Left hindlimb (tissue), 1 donor: ENCODE measurements at places on chromosomes 1 and 21.
A peak's percentile ranks its signal among the peaks of the same experiment; 100 is the strongest.

DNA sequence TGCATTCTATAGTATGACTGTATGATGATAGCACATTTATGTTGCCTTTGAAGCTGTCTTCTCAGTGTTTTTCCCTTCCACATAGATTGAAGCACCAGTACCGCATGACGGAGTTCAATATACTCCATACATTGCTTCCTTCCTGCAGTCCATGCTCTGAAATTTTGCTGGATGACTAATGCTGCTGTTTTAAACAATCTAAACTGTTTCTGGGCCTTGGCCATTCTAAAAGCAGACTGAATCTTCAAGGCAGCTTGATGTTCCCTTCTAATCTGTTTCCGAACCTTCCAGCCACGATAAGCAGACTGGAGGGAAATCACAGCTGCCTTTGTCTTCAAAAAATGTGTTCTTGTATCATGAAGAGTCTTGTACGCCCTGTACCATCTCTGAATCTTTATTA is 36.2 kb upstream of the F13B start:
- DNase-seq = no peak

DNA sequence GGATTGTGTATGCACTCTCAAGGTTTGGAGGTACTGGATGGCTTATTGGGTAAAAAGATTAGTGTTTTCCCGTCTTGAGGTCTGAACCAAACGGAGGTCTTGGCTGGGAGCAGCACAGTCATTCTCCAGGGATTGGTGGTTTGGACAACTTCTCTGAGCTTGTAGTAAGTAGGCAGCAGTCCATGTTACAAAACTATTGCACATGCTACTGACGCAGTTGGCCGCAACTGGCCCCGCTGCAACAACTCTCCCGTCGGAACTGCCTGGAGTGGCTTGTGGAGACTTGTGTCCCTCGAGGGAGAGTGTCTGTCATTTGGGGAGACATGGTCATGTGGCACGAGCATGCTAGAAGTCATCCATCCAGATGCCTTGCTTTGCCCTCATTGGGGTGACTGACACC is 276.0 kb downstream of the TM2D1 start:
- peak; percentile 85 for DNase-seq

GRCh38 chr1:22518379-22518778 is 44.9 kb upstream of the EPHA8 start:
- DNase-seq = no peak

DNA sequence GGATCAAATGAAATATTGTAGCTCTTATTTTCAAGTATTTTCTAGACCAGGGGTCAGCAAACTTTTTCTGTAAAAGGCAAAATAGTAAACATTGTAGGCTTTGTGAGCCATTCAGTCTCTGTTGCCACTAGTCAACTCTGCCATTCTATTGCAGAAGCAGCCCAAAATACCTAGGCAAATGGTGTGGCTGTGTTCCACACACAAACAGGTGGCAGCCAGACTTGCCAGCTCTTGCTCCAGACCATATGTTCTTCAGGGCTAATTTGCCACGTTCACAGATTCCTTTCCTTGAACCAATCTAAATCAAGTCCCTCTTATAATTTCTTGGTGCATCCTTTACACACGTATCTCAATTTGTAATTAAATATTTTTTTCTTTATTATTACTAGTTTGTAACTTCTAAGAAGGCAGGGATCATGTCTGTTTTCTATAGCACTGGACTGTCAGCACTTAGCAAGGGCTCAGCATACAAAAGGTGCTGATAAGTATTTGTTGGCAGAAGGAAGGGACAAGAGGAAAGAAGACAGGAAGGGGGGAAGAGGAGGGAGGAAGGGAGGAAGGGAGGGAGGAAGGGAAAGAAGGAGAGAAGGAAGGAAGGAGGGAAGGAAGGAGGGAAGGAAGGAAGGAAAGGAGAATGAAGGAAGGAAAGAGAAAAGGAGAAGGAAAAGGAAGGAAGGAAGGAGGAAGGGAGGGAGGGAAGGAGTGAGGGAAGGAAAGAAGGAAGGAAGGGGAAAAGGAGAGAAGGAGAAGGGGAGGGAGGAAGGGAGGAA is 106.5 kb upstream of the EDEM3 start:
- no peak for DNase-seq

DNA sequence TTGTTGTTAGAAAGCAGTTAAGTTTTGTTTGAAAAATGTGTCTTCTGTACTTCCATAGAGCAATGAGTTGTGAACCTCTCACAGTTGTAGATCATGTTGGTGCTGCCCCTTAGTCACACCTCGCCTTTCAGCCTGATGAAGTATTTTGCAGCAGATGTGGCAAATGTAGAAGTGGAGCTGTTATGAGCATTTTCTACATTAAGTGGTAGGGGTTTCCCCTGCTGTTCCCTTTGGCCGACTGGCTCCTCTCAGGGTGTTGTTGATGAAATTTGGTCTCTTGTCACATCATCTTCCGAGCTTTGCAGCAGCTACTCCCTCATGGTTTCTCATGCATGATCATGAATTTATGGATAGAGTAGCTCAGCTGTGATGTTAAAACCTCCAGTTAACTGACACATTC is 33.6 kb upstream of the DENND1B start:
- no peak for DNase-seq

- DNase-seq = no peak
Measured at GRCh38 chr1:109246141-109246551, 3.2 kb upstream of the CELSR2 start.

GRCh38 chr1:39927538-39927937 is 25.8 kb upstream of the MYCL start:
- DNase-seq = no peak

DNA sequence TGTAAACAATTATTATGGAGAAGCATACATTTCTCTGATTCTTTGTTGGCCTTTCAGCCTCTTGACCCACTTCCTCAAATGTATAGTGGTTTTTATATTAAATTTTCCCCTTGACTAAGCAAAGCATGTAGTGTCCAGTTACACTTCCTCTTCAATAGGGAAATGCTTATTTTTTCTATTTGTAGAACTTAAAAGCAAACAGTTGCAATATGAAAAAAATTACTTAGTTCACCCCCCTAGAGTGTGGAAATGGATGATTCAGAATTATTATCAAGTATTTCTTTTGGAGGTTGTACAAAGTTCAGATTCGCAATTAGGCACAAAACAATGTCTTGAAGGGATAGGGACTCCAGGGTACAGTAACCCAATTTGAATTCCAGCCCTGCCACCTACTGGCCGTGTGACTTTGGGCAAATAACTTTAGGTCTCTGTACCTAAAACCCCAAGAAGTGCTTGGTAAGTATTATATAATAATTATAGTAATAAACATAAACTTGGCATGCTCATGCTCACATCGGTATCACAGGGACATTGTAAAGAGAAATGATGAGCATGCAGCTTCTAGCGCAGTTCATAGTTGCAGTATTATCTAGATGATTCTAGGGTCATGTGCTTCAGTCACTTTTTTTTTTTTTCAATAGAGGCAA is 28.6 kb upstream of the IFNGR2 start:
- DNase-seq = no peak

- no peak for DNase-seq
Measured at GRCh38 chr1:115927971-115928370, 48.3 kb upstream of the SLC22A15 start.

GRCh38 chr1:218292515-218292914 is 7.4 kb downstream of the RRP15 start:
- no peak for DNase-seq

DNA sequence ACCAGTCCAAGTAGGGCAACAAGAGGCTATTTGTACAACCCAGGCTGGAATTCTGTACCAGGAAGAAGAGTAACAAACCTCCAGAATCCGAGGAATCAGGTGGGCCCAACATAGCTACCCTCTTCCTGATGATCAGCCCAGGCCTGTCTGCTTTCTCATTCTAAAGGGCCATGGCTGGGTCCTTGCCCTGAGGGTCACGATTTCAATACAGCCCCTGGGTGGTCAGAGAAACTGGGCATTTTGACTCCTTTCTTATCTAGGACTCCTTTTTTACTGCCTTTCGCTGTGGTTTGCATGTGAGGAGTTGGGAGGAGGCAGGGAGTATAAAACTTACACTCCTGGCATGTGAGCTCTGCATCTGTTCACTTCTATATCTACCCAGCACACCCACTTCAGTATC is 164.9 kb upstream of the COA6 start:
- no peak for DNase-seq

DNA sequence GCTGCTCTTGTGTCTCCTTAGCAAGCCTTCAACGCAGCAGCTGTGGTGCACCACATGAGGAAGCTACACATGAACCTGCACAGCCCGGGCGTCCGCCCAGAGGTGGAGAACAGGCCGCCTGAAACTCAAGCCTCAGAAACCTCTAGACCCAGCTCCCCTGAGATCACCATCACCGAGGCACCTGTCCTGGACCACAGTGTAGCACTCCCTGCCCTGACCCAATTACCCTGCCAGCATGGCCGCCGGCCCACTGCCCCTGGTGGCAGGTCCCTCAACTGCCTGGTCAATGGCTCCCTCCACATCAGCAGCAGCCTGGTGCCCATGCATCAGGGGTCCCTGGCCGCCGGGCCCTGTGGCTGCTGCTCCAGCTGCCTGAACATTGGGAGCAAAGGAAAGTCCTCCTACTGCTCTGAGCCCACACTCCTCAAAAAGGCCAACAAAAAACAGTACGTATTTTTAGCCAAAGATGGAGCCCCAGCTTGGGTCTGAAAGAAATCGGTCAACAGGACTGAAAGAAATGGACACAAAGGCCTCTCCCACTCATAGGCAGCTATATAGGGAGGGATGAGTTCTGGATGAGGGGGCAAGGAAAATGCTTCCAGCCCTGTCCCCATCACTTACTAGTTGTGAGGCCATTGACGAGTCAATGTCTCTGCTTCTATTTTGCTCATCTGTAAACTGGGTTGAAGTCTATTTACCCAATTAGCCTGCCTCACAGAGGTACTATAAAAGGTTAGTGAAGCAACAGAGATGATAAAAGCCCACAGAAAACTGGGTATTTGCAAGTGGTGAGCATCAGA is 28.5 kb downstream of the CAMK1G start:
- no peak for DNase-seq

GRCh38 chr21:41684381-41685245 is 82.2 kb downstream of the RIPK4 start:
- no peak for DNase-seq

GRCh38 chr1:117760485-117760884 is 154.6 kb downstream of the TENT5C start:
- no peak for DNase-seq

GRCh38 chr21:38159355-38159754 is 97.4 kb upstream of the KCNJ15 start:
- peak; percentile 69 for DNase-seq

GRCh38 chr1:94357661-94358060 is 60.5 kb upstream of the ABCD3 start:
- no peak for DNase-seq

GRCh38 chr1:89995598-89996449 is 914 bp downstream of the ZNF326 start:
- DNase-seq = no peak

DNA sequence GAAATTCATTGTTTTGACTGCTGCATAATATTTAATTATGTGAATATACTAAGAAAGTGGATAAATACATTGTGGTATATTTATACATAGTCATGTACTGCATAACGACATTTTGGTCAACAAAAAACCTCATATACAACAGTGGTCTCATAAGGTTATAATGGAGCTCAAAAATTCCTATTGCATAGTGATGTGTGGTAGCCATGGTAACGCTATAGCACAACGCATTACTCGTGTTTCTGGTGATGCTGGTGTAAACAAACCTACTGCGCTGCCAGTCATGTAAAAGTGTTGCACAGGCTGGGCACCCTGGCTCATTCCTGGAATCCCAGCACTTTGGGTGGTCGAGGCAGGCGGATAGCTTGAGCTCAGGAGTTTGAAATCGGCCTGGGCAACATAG is 52.6 kb upstream of the NHLH2 start:
- DNase-seq = no peak

DNA sequence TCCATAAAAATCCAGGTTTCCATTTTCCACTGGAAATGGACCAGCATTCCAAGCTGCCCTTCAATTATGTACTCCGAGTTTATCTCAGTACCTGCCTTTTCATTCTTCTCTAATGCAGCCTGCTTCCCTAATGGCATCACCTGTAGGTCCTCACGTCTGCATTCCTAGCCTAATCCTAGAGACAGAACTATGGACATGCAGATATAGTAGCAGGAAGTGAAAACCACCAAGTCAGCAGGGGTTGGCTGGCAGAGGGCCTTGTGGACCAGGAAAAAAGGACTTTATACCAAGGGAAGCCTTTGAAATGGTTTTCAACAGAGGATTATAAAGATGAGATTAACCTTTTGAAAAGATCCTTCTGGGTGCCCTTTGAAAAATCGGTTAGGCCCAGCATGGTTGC is 135.7 kb upstream of the L1TD1 start:
- DNase-seq = no peak
